ENCODE measurements at places on chromosomes 12 and 14. TPM values are rescaled to one million over a fixed set of nuclear protein-coding genes. Genes with fewer than 3 reads are reported as not detected.

The TPH2 gene
- 0.54 TPM for polyA plus RNA-seq

The WNT1 gene
- not detected for polyA plus RNA-seq

The RPL10L gene
- not detected for polyA plus RNA-seq

The CCDC197 gene
- not detected for polyA plus RNA-seq

The SLC17A8 gene
- polyA plus RNA-seq, result 0.05 TPM

The SLC7A7 gene
- 4.1 TPM for polyA plus RNA-seq

The PAX9 gene
- 0.37 TPM for polyA plus RNA-seq

The FLVCR2 gene
- 1.4 TPM for polyA plus RNA-seq

The SOAT2 gene
- not detected for polyA plus RNA-seq

The IL26 gene
- not detected for polyA plus RNA-seq

The ANO4 gene
- 1.7 TPM for polyA plus RNA-seq

The ACACB gene
- 5.2 TPM for polyA plus RNA-seq

The ACSM4 gene
- not detected for polyA plus RNA-seq

The OR4L1 gene
- polyA plus RNA-seq, result not detected

The SLCO1C1 gene
- 0.97 TPM for polyA plus RNA-seq

The DNAI7 gene
- polyA plus RNA-seq, result 0.08 TPM

The PRIMA1 gene
- 2.1 TPM for polyA plus RNA-seq

The KRT83 gene
- not detected for polyA plus RNA-seq

The ADAM21 gene
- not detected for polyA plus RNA-seq

The ABCC9 gene
- polyA plus RNA-seq, result 0.02 TPM

The DPPA3 gene
- polyA plus RNA-seq, result 5.4 TPM

The RBP5 gene
- polyA plus RNA-seq, result 1.2 TPM

The ABCD2 gene
- not detected for polyA plus RNA-seq

The PLEKHH1 gene
- 14.7 TPM for polyA plus RNA-seq

The GLIPR1 gene
- polyA plus RNA-seq, result 6.1 TPM

The MYF6 gene
- not detected for polyA plus RNA-seq

The CLEC7A gene
- 0.39 TPM for polyA plus RNA-seq

The C12orf42 gene
- 0.21 TPM for polyA plus RNA-seq

The TAS2R43 gene
- polyA plus RNA-seq, result not detected

The BCL11B gene
- polyA plus RNA-seq, result 2.7 TPM

Measured in GM23338 (cell line).